Gastrocnemius medialis (tissue), 4 donors: ENCODE measurements at places on chromosomes 1 and 21.

DNA sequence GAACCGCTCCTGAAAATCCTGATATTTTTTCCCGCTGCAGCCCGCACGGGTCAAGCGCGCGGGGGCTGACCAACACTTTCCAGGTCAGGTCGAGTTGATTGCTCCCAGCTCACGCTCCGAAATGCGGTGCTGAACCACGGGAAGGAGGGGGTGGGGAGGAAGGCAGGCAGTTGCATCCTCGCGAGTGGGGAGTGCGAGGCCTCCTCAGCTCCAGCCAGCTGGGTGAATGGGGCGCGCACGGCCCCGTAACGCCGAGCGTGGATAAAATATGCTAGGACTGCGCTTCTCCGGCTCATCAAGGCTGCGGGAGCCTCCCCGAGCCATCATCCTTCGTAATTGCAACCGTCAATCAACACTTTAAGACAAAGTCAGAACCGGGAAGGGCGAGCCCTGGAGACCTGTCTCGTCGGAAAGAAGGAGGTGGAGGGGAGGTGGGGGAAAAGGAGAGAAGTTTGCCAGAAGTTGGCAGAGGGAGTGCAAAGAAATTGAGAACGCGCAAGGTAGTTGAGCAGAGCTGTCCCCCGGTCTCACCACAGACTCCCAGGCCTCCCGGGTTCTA, 8.0 kb downstream of the NR5A2 start:
- DNase-seq = no peak

- DNase-seq = no peak
Observed at GRCh38 chr1:162829268-162829667, 31.7 kb downstream of the CCDC190 start.

DNA sequence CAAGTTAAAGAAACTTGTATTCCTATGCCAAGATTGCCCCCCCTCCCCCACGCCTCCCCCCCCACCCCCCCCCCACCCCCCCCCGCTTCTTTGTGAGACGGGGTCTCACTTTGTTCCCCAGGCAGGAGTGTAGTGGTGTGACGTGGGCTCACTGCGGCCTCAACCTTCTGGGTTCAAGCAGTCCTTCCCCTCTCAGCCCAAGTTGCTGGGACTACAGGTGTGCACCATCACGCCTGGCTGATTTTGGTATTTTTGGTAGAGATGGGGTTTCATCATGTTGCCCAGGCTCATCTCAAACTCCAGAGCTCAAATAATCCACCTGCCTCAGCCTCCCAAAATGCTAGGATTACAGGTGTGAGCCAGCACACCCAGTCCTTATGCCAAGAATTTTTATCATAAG, 136.6 kb downstream of the POU2F1 start:
- DNase-seq = no peak

GRCh38 chr1:164562511-164562910, 3.5 kb downstream of the PBX1 start:
- no peak for DNase-seq

DNA sequence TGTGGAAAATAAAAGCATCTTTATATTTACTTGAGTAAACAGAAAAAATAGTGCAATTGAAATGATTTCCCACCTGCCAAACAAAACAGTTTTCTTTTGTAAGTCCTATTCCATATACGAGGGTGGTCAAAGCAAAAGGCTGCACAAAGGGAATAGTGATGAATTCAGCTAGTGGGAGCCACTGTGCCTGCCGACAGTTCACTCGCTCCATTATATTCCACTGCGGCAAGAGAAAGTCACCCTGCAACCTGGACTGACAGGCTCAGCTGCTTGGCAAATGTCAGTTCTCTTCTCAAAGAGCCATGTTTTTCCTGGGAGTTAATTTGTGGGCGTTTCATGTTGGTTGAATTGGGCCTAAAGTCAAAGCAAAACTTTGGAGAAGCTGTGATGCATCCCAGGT, 145.4 kb downstream of the LMO4 start:
- DNase-seq = no peak
